Erythroblast (primary cell): ENCODE measurements at places on chromosomes 1 and 21.
A peak's percentile ranks its signal among the peaks of the same experiment; 100 is the strongest.

- DNase-seq, result no peak
Measured at GRCh38 chr1:68313735-68314134, 81.4 kb upstream of the WLS start.

DNA sequence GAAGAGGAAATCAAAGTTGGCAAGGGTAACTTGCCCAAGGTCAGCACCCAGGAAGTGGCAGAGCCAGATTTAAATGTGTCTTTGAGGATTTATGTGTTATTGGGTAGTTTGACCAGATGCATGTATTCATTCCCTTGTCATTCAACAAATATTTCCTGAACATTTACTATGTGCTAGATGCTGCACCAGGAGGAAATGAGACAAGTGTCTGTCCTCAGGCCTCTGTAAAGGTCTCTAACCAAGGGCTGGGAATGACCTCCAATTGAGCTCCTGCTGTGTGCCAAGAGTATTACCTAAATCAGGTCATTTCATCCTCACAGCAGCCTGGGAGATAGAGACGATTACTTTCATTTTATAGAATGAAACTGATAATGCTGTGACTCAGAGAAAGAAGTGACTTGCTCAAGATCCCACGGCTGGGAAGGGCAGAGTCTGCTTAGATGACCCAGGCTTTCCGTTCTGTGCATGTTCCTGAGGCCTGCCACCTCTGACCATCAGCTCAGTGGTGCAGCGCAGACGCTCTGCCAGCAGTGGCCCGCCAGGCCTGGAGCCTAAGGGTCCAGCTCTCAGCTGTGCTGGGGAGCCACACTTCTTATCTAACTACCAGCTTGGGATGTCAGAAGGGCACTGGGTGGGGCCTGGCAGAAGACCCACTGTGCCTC is 3.5 kb upstream of the TTC22 start:
- no peak for DNase-seq

GRCh38 chr1:6585081-6585722 is 5.4 kb downstream of the ZBTB48 start:
- DNase-seq, result no peak

- peak; percentile 16 for DNase-seq
Measured at GRCh38 chr1:171841931-171842761, 848 bp downstream of the DNM3 start.

GRCh38 chr1:185824106-185824505 is 89.9 kb downstream of the HMCN1 start:
- DNase-seq, result no peak

DNA sequence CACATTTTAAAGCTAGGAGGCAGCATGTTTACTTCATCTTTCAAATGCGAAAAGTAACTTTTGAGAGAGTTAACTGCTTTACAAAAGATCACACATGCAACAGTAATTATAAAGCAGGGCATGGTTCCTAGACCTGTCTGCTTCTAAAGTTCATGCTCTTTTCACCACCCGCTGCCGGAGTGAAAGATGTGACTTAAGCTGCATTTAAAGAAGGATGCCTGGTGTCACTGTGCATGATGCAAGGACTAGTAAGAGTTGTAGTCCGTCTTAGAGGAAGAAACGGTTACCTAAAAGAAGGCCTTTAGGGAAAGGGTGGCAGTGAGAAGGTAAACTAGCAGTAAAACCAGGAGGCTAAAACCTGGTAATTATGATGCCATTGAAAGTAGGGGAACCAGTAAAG is 1689.1 kb downstream of the KCNT2 start:
- DNase-seq, result no peak

GRCh38 chr1:22788254-22788661 is 77.6 kb downstream of the EPHB2 start:
- DNase-seq, result no peak

- peak; percentile 8 for DNase-seq
Measured at GRCh38 chr1:51924455-51924854, 45.9 kb upstream of the NRDC start.
